ENCODE measurements at places on chromosomes 12 and 14.

- DNase-seq: no peak
Observed at GRCh38 chr12:131436922-131437705, 273.8 kb upstream of the SFSWAP start.

DNA sequence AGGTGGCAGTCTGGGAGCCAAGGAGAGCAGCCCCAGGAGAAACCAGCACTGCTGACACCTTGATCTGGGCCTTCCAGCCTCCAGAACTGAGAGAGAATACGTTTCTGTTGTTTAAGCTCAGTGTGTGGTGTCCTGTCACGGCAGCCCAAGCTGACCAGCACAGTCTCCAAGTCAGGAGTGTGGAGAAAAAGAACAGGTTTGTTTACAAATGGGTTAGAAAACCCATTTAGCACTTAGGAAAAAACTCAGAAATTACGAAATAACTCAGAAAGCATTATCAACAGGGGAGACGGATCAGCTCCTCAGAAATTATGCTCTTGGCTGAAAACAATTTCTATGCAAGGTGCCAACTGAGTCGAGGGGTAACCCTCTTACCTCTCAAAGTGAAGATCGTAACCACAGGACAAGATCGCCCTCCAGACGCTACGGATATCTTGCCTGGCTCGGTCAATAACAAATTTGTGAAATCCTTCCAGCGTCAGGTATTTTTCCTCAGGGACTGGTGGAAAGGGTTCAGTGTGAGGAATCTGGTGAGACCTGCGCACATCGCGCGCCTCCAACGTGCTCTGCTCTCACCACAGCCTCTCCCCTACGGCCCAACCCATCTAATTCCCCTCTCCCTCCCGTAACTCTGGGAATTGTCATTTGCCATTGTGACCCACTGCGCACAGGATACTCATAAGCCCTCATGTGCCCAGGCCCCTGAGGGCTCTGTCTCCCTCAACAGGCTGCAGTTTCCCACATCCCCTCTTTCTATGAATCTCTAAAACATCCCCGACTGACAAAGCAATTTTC is 50.2 kb downstream of the TRAFD1 start:
- no peak for DNase-seq

GRCh38 chr14:74577247-74577947 is 34.6 kb downstream of the LTBP2 start:
- DNase-seq: no peak

- no peak for DNase-seq
Observed at GRCh38 chr12:56332512-56333196, 1.1 kb downstream of the PAN2 start.

DNA sequence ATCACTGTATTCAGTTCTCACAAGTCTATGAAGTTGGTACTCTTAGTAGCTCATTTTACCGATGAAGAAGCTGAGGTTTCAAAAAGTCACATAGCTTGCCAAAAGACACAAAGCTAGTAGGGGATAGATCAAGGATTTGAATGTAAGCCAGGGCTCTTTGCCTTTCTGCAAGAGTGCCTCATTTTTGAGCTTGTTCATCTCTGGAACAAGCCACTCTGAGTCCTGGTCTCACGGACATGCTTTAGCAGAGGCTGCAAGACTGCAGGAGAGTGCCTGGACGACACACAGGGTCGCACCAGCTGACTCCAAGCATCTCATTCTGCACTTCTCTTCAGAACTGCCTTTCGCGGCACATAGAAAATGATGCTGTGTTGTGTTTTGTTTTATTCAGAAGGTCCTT is 3.7 kb downstream of the NUAK1 start:
- DNase-seq: no peak

Data from GM04504 (cell line).